Panc1 (cell line): ENCODE measurements at places on chromosomes 3 and 15. TPM values are rescaled to one million over a fixed set of nuclear protein-coding genes. Genes with fewer than 3 reads are reported as not detected.

DUOXA2 gene
- total RNA-seq = not detected

APBA2 gene
- 0.31 TPM for total RNA-seq

GCHFR gene
- 37.2 TPM for total RNA-seq

DNA sequence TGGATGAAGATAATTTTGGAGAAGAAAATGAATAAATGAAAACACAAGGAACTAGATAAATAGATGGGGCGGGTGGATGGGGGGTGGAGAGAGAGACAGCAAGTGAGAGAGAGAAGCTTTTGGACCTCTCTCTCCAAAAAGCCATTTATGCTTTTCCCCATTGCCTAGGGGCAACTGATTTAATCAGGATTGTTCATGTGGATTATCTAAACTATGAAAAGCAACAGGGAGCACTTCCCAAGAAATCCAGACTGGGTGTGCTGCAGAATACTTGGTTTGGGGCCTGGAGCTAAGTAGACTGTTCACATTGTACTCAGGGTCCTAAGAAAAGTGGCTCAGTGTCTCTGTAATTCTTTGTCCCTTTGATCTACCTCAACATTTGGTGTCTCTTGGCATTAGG is 367.0 kb downstream of the TIGIT start:
- no peak for DNase-seq

GOLGA6L26 gene
- not detected for total RNA-seq

DNA sequence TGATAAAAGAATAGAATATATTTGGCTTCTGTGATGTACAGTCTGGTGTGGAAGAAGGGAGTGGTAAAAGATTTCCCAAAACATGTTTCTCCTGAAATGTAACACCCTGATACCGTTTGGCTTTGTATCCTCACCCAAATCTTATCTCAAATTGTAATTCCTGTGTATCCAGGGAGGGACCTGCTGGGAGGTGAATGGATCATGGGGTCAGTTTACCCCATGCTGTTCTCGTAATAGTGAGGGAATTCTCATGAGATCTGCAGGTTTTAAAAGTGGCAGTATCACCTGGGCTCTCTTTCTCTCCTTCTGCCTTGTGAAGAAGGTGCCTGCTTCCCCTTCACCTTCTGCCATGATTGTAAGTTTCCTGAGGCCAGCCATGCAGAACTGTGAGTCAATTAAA is 1070.8 kb downstream of the IGSF11 start:
- DNase-seq = no peak

GRCh38 chr3:53081318-53081717 is 35.4 kb upstream of the SFMBT1 start:
- no peak for DNase-seq

- DNase-seq = no peak
Observed at GRCh38 chr3:126021224-126021623, 52.2 kb downstream of the ROPN1B start.

DNA sequence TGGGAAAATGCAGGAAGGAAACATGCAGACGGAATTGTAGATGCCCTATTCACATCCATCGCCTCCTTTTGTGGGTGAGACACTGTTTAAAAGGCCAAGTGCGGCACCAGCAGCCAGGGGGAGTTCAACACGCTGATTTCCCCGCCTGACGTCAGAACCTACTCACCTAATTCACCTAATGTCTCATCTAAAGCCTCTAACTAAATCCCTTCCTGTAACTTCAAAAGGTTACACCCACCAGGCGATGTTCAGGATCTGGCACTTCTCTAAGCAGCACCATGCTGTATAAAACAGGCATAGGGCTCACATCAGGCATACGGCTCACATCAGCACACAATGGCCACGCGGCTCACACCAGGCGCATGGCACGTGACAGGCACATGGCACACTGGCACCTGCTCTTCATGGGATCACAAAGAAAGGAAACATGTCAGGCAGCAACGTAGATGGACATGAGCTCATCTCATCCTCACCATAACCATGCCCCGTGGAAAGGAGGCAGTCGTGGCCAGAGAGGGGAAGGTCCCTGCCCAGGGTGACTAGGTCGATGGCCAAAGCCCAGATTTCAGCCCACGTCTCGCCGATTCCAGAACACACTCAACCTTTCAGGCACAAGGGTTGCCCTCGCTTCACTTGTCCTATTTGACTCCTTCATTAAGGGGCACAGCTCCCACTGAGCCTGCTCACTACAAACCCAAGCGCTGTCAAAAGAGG is 21.7 kb downstream of the XXYLT1 start:
- DNase-seq = no peak

PLSCR5 gene
- not detected for total RNA-seq

DNA sequence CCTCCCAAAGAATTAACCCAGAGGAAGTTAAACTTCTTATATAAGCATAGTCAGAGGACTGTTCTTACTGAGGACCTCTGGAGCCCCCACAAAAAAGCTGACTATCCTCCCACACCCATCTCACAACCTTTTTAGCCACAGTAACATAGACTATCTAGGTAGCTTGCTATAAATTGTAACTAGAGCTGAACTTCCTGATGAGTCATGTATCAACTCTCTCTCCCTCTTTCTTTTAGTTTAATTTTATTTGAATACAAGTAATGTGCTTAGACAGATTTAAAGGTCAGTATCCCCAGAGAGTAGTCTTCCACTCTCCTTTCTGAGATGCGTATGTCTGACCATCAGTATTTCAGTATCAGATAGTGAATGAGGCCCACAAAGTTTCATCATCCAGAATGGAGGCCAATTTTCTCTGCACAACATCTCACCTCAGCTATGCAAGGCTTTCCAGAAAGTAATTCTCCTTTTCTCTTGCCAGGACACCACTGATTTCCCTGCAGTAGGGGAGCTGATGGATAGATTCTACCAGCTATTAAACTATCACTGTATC is 104.0 kb upstream of the MYRIP start:
- no peak for DNase-seq

- DNase-seq = no peak
Observed at GRCh38 chr15:25134546-25134945, 179.8 kb downstream of the SNRPN start.

- DNase-seq = no peak
Observed at GRCh38 chr3:61884794-61885193, 323.4 kb downstream of the PTPRG start.

DNA sequence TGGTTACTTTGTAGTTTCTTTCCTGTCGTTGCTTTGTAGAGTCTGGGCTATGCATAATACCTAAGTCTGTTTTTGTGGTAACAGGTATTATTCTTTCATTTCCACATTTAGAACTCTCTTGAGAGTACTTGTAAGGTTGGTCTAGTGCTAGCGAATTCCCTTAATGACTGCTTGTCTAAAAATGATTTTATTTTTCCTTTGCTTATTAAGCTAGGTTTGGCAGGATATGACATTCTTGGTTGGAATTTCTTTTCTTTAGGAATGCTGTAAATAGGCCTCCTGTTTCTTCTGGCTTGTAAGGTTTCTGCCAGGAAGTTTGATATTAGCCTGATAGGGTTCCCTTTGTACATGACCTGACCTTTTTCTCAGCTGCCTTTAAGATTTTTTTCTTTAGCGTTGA is 70.1 kb upstream of the SGO1 start:
- no peak for DNase-seq

CP gene
- 5.8 TPM for total RNA-seq

DNA sequence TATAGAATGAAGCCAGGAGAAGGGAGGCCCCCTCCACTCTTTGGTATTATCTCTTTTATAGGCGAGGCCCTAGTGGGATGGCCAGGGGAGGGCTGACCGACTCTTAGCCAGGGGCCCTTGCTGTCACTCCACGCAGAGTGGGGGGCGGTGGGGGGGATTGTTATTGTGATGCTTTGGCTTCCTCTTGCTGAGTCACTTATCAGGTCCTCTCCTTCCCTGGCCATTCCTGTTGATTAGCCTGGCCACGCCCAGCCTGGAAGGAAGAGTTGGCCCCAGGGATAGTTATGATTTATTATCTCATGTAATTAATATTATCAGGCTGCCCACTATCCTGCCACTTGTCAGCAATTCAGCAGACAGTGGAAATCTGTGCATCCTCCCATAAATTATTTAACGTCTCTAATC is 25.5 kb upstream of the SKOR1 start:
- DNase-seq = no peak

GRCh38 chr15:66308531-66308930 is 15.2 kb downstream of the DIS3L start:
- DNase-seq = no peak

TOPBP1 gene
- total RNA-seq = 78.4 TPM

DNA sequence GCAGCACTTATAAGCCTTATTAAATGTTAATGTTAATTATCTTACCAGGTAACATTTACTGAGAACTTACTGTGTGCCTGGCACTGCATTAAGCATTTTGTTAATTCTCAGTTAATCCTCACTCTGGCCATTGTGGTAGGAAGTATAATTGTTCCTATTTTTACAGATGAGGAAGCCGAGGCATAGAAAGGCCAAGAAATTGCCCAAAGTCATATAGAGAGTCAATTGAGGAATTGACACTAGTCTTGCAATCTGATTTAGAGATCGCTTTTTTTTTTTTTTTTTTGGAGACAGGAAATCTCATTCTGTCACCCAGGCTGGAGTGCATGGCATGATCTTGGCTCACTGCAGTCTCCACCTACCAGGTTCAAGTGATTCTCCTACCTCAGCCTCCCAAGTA is 132.6 kb upstream of the PROK2 start:
- DNase-seq = no peak

ASB14 gene
- total RNA-seq = not detected

DNA sequence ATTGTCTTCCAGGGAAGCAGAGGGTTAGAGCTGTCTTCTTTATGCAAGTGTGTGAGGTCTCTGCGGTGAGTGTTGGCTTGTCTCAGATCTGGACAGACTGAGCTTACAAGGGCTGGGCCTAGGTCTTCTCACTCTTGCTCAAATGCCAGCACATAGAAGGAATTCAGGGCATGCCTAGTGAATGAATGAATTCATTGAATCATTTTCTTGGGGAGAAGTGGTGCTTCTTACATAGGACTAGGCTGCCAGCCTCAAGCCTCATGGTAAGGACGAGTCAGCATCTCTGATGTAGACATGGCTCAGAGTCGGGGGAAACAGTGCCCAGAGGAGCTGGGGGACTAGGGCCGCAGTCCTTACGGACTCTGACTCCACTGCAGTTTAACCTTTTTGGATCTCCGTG is 17.2 kb downstream of the MKRN2 start:
- DNase-seq = no peak

DNA sequence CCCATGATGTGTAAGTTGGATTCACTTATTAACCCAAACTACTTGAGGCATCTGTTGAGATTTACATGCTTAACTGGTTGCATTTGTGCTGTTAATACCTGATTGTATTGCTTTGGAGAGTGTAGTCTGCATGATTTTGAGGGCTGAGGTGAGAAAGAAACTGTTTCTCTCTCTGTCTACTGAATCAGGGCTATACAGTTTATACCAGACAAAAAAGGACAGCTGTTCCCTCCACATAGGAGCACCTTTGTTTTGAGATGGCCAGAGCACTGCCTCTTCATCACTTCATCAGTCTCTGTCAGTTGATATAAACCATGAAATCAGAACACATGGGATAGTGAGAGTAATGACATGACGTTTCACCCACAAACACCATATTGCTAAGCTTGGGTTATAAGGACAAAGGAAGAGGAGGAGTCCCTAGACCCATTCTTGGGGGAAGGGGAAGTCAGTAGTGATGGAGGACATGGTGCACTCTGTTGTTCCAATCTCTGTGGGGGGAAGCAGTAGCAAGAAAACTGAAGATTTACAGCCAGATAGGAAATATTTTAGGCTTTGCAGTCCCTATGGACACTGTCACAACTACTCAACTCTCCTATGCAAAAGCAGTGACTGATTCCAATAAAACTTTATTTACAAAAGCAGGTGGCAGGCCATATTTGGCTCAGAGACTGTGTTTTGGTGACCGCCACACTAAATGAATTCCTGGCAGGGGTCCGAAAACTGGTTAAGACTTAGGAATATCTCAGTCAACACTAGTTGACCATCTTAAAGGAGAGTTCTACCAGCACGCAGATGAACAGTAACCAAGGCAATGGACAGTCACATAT is 123.9 kb upstream of the NR2E3 start:
- DNase-seq = no peak

- DNase-seq = no peak
Observed at GRCh38 chr3:122058294-122058693, 3.1 kb downstream of the CD86 start.

DNA sequence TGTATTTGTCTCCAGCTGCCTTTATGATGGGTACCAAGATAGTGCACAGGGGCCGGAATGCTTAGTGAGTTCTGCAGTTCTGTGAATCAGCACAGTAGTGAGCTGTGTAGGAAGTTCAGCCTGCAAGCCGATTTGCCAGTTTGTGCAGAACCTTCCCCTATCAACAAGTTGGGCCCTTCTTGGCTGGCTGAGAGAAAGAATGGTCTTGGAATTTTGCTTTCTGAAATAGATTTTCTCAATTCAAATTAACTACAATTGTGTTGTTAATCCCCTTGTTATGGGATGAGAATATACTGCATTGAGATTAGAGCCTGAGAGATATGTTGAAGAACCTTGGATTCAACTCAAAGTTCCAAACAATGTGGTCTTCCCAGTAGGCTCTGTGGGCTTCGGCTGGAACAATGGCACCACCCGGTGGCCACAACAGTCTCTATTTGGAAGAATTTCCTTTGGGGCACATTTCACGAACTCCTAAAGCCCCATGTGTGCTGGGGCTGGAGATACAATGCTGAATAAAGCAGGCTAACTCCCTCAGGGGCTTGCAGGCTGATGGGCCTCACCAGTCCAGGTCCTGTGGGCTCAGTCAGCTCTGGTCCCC is 59.1 kb downstream of the TRIM42 start:
- no peak for DNase-seq

- DNase-seq = no peak
Observed at GRCh38 chr3:46375218-46375617, 4.5 kb downstream of the CCR5 start.

DNA sequence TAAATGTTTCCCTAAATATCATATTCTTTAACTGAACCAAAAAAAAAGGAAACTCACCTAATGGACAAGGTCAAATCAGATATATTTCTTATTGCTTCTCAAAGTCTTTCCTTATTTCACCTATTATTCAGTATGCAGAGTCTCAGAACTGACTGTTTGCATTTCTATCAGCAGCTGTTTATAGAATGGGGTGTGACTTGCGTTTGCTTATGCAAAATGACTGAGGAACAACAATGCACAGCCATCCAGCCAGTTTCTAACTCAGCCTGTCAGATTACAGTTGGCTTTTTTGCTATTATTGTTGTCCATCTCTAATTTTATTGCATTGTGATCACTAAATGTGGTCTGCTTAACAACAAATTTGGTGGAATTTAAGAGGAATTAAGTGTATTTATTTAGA is 40.7 kb downstream of the RAB27A start:
- DNase-seq = no peak

- no peak for DNase-seq
Observed at GRCh38 chr3:42799376-42799775, 4.9 kb downstream of the HIGD1A start.
